ENCODE measurements at places on chromosomes 1 and 21.
A peak's percentile ranks its signal among the peaks of the same experiment; 100 is the strongest.

GRCh38 chr1:186330758-186331157 lies 44.3 kb downstream of the TPR start:
- peaks cover 46% of the 10 kb centered on the region for H3K36me3 ChIP-seq
- H3K4me3 ChIP-seq = no peak overlapping the region
- no peak overlapping the region for H3K27ac ChIP-seq
- peaks cover 5% of the 10 kb centered on the region for H3K4me1 ChIP-seq
- H3K27me3 ChIP-seq = no peaks in the 10 kb centered on the region

GRCh38 chr1:206449565-206449964 lies 20.7 kb upstream of the IKBKE start:
- no peaks in the 10 kb centered on the region for H3K4me1 ChIP-seq
- no peaks in the 10 kb centered on the region for H3K36me3 ChIP-seq
- no peak for DNase-seq
- no peak overlapping the region for H3K27ac ChIP-seq
- H3K27me3 ChIP-seq = no peaks in the 10 kb centered on the region
- no peak overlapping the region for H3K4me3 ChIP-seq

- H3K36me3 ChIP-seq = no peaks in the 10 kb centered on the region
- H3K4me1 ChIP-seq = no peaks in the 10 kb centered on the region
- peaks cover 16% of the 10 kb centered on the region for H3K27me3 ChIP-seq
- no peak overlapping the region for H3K27ac ChIP-seq
Observed at GRCh38 chr1:162236201-162236600, 140.5 kb downstream of the SPATA46 start.

DNA sequence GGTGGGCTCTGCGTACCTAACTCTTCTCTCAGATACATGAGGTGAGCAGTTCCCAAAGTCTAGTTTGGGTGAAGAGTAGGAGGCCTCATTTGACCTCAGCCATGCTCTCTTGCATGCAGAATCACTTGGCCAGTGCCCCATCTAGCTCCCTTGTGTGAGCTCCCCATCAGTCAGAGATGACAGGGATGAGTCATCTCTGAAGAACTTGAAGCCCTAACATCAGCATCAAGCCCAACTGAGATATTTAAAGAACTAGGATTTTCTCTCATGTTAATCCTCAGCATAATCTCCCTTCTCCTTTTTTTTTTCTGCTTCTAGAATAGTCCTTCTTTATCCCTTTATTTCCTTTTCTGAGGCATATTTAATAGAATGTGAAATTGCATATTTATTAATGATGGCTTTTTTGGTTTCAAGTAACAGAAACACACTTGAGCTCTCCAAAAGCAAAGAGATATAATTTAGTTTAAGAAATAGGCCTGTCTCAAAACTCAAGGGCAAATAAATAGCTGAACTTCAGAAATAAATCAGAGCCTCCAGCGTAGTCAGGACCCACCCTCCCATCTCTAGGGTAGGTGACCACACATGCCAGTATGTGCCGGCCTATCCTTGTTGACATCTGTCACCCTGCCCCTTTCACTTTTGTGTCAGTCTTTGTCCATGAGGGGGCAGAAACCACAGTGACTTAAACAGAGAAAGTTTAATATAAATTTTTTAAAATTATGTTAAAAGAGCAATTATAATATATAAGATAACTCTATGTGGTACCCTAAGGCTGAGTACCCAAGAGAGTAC lies 112.3 kb downstream of the TSEN15 start:
- H3K27ac ChIP-seq = no peak overlapping the region
- no peaks in the 10 kb centered on the region for H3K27me3 ChIP-seq
- no peak overlapping the region for H3K4me3 ChIP-seq
- DNase-seq = no peak
- H3K36me3 ChIP-seq = no peaks in the 10 kb centered on the region

GRCh38 chr1:159889821-159890252 lies 10.1 kb downstream of the CFAP45 start:
- H3K27ac ChIP-seq = no peak overlapping the region
- peaks cover 14% of the 10 kb centered on the region for H3K4me1 ChIP-seq
- no peak overlapping the region for H3K4me3 ChIP-seq
- no peaks in the 10 kb centered on the region for H3K27me3 ChIP-seq
- H3K36me3 ChIP-seq = no peaks in the 10 kb centered on the region
- no peak for DNase-seq

GRCh38 chr1:170218257-170218650 lies 72.5 kb downstream of the NTMT2 start:
- no peak for DNase-seq
- peaks cover 32% of the 10 kb centered on the region for H3K27me3 ChIP-seq
- no peak overlapping the region for H3K4me3 ChIP-seq
- peaks cover 10% of the 10 kb centered on the region for H3K4me1 ChIP-seq
- no peaks in the 10 kb centered on the region for H3K36me3 ChIP-seq

GRCh38 chr1:165423136-165423535 lies 21.8 kb downstream of the RXRG start:
- H3K36me3 ChIP-seq = no peaks in the 10 kb centered on the region
- H3K4me1 ChIP-seq = peaks cover 15% of the 10 kb centered on the region
- no peak overlapping the region for H3K4me3 ChIP-seq
- no peak overlapping the region for H3K27ac ChIP-seq
- DNase-seq = no peak

DNA sequence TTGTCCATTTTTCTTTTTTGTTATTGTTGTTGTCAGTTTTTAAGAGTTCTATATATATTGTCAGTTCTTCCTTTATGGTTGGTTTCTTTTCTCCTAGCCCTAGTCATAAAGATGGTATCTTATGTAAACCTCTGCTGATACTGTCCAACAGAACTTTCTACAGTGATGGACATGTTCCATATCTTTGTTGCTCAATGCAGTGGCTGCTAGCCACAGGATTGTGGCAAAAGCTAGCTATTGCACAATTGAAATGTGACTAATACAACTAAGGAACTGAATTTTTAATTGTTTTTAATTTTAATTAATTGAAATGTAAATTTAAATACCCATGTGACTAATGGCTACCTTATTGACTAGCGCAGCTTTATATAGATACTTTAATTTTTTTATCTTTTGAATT lies 411.8 kb upstream of the PTBP2 start:
- DNase-seq = no peak
- H3K4me3 ChIP-seq = no peak overlapping the region
- H3K27ac ChIP-seq = no peak overlapping the region
- H3K36me3 ChIP-seq = no peaks in the 10 kb centered on the region
- no peaks in the 10 kb centered on the region for H3K4me1 ChIP-seq

- peaks cover 4% of the 10 kb centered on the region for H3K36me3 ChIP-seq
- peak overlapping the region; percentile 47 for H3K27ac ChIP-seq
Observed at GRCh38 chr1:10155087-10155712, 55.2 kb upstream of the KIF1B start.

DNA sequence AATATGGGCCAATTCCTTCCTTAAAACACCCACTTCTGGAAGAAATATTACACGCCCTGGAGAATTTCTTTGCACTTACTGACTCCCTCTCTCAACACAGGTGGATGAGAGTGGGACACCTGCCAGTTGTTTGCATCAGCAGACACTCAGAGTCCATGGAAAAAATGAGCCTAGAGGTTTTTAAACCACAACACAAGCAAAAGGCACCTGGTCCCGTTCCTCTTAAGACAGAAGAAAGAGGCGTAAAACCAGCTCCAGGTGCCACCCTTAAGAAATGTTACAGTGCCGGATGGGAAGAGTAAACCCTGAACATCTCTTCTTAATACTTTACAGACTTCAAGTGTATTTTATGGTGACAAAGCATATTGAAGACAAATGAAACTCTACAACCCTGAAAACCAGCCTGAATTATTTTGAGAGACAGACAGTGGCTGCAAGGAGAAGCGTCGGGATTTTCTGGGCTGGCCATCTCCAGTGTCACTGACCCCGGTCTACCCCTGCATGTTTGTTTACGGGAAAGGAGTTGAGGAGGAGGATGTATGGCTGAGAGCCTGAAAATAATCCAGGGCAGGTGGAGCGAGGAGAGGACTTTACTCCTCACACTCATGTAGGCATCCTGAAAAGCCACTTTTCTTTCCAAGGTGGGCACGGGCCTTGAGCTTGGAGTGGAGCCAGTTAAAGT lies 7.8 kb upstream of the RIPK4 start:
- peaks cover 2% of the 10 kb centered on the region for H3K4me1 ChIP-seq
- H3K27ac ChIP-seq = no peak overlapping the region
- no peak overlapping the region for H3K4me3 ChIP-seq
- no peaks in the 10 kb centered on the region for H3K36me3 ChIP-seq
- H3K27me3 ChIP-seq = peaks cover 52% of the 10 kb centered on the region
- no peak for DNase-seq

GRCh38 chr1:218374401-218375353 lies 29.5 kb downstream of the TGFB2 start:
- no peak for DNase-seq
- no peak overlapping the region for H3K27ac ChIP-seq
- no peak overlapping the region for H3K4me3 ChIP-seq
- H3K4me1 ChIP-seq = peaks cover 14% of the 10 kb centered on the region

- H3K27ac ChIP-seq = no peak overlapping the region
- H3K4me1 ChIP-seq = peaks cover 7% of the 10 kb centered on the region
- no peak for DNase-seq
- no peak overlapping the region for H3K4me3 ChIP-seq
Observed at GRCh38 chr21:39036581-39036980, 146.7 kb downstream of the PSMG1 start.

GRCh38 chr1:56438901-56439551 lies 140.3 kb downstream of the PLPP3 start:
- no peaks in the 10 kb centered on the region for H3K4me1 ChIP-seq
- H3K4me3 ChIP-seq = no peak overlapping the region
- DNase-seq = no peak
- H3K27ac ChIP-seq = no peak overlapping the region
- no peaks in the 10 kb centered on the region for H3K36me3 ChIP-seq

- peaks cover 64% of the 10 kb centered on the region for H3K4me1 ChIP-seq
- H3K27ac ChIP-seq = peak overlapping the region; percentile 87
Observed at GRCh38 chr1:154418062-154418921, 13.1 kb downstream of the IL6R start.

GRCh38 chr1:59156526-59157199 lies 140.2 kb upstream of the FGGY start:
- peaks cover 2% of the 10 kb centered on the region for H3K4me1 ChIP-seq
- no peak overlapping the region for H3K4me3 ChIP-seq
- no peak for DNase-seq

- peaks cover 37% of the 10 kb centered on the region for H3K4me1 ChIP-seq
- no peak for DNase-seq
- H3K4me3 ChIP-seq = no peak overlapping the region
- peaks cover 2% of the 10 kb centered on the region for H3K36me3 ChIP-seq
- no peak overlapping the region for H3K27ac ChIP-seq
- no peaks in the 10 kb centered on the region for H3K27me3 ChIP-seq
Observed at GRCh38 chr1:41780916-41781315, 137.8 kb downstream of the HIVEP3 start.

DNA sequence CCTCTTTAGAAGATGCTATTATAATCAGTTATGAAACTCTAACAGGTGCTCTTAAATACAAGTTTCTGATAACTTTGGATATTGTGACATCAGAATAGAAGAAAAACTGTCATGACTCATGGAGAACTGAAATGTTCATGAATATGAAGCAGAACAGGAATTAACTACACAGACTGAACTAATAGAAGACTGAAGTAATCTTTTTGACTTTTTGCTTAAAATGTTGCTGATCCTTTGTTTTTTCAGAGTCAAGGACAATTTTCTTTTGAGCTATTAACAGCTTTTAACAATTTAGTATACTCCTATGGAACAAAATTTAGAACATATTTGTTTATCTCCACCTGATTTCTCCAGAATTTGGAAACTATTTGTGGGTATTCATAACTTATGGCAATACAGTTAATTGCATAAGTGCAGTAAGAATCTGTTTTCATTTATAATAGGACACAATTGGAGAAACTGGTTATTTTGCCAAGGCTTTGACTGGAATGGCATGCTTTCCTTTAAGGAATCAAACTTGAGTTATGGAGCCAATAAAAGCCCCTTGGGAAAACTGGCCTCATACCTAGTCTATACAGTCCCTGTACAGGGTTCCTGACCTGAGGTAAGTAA lies 18.7 kb upstream of the PLA2G5 start:
- H3K4me3 ChIP-seq = no peak overlapping the region
- peaks cover 9% of the 10 kb centered on the region for H3K27me3 ChIP-seq
- no peak for DNase-seq
- no peak overlapping the region for H3K27ac ChIP-seq
- H3K36me3 ChIP-seq = peaks cover 11% of the 10 kb centered on the region

DNA sequence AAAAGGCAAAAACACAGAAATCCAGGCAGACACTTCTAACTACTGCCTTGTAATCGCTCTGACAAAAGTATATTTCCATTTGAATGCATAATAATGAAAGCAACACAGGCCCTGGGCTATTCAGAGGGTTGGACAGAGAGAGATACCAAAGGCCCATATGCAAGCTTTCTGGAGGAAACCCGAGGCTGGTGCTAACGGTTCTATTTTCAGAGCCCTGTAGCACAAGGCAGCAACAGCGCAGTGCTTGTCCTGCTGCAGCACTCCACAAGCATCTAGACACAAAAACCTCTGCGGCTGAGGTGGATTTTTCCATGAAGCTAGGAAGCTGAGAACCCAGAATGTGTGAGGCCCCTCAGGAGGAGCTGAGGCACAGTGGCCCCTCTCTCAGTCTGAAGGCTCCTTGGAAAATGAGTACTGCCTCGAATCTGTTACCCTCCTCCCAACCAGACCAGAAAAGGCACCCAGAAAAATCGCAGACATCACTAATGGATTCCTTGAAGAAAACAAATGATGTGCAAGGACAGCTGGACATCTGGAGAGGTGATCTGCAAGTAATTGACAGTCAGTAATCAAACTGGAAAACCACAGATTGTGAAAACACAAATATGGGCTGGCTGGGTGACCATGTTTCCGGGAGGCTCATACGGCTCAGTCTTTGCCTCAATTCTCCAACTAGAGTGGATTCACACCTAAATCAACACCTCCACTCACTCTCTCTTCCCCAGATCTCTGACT lies 54.0 kb downstream of the COLGALT2 start:
- H3K4me3 ChIP-seq = no peak overlapping the region
- H3K36me3 ChIP-seq = no peaks in the 10 kb centered on the region
- no peak overlapping the region for H3K27ac ChIP-seq
- peaks cover 2% of the 10 kb centered on the region for H3K4me1 ChIP-seq
- no peak for DNase-seq

GRCh38 chr1:27542463-27543273 lies 52.7 kb upstream of the WASF2 start:
- H3K27me3 ChIP-seq = no peaks in the 10 kb centered on the region
- H3K27ac ChIP-seq = peak overlapping the region; percentile 43
- H3K4me3 ChIP-seq = no peak overlapping the region
- peaks cover 11% of the 10 kb centered on the region for H3K4me1 ChIP-seq
- H3K36me3 ChIP-seq = no peaks in the 10 kb centered on the region

- no peak overlapping the region for H3K4me3 ChIP-seq
- H3K27me3 ChIP-seq = no peaks in the 10 kb centered on the region
- no peak for DNase-seq
- peaks cover 16% of the 10 kb centered on the region for H3K4me1 ChIP-seq
Observed at GRCh38 chr1:27967106-27967883, 7.5 kb downstream of the XKR8 start.

GRCh38 chr1:112727716-112728115 lies 12.6 kb upstream of the PPM1J start:
- H3K4me3 ChIP-seq = no peak overlapping the region
- no peaks in the 10 kb centered on the region for H3K27me3 ChIP-seq
- DNase-seq = no peak
- H3K27ac ChIP-seq = no peak overlapping the region
- H3K36me3 ChIP-seq = no peaks in the 10 kb centered on the region

- no peak for DNase-seq
- H3K27me3 ChIP-seq = no peaks in the 10 kb centered on the region
- H3K36me3 ChIP-seq = no peaks in the 10 kb centered on the region
- no peak overlapping the region for H3K4me3 ChIP-seq
- no peak overlapping the region for H3K27ac ChIP-seq
- no peaks in the 10 kb centered on the region for H3K4me1 ChIP-seq
Observed at GRCh38 chr1:173581383-173582079, 21.3 kb downstream of the SLC9C2 start.
